ENCODE measurements at places on chromosomes 3 and 15.

DNA sequence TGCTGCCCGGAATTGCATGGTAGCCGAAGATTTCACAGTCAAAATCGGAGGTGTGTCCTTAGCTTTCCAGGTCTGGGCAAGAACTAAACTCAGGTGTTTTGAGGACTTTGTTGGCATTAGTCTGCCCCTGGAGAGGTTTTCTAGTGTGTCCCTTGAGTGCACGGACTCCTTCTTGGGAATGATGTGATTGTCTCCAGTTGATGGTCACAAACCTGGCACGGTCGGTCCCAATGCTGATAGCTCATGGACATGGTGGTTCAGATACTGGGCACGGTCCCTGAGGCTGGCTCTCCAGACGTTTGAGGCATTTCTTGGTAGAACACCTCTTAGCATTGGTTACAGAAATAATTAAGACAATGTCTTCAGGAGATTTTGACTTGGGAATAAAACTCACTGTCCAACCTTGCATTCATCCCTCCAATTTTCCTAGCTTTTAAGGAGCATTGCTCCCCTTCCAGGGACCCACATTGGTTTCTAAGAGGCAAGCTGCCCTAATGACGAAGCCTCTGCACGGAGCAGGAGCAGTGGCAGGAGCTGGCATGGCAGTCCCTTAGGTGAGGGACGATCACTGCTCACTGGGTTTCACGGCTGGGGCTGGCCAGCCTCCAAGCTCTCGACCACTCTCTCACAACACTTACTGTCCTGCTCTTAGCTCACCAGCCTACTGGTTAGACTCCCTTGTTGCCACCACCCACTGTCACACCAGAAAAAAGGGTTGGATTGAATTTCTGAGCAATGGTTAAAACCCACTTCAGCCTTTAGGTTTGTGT lies 68.1 kb downstream of the PGPEP1L start:
- DNase-seq = no peak

DNA sequence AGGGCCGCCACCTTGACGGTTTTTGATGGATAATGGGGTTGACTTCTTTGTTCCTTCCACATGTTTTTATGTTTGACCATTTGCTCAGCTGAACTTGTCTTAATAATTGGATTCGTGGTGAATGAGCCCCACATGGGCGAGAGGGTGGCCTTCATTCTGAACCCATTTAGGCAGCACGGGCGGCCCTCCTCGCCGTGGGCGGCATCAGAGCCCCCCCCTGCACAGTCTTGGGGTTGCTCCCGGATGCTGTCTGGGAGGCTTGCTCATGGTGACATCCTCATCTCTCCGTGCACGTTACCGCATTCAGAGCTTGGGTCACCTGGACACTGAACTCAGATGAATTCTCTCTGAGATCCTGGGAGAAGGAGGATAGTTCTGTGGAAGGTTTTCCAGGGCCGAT lies 172.3 kb upstream of the OSBPL11 start:
- no peak for DNase-seq

- DNase-seq = peak; percentile 52
These were observed 1.4 kb downstream of the ST6GAL1 start for GRCh38 chr3:186931532-186932280.

GRCh38 chr3:63841704-63842103 lies 21.9 kb downstream of the THOC7 start:
- DNase-seq = no peak

- DNase-seq = no peak
These were observed 74.8 kb downstream of the RPL39L start for GRCh38 chr3:187064210-187065115.

- no peak for DNase-seq
These were observed 42.3 kb upstream of the VGLL3 start for GRCh38 chr3:87033205-87033604.

DNA sequence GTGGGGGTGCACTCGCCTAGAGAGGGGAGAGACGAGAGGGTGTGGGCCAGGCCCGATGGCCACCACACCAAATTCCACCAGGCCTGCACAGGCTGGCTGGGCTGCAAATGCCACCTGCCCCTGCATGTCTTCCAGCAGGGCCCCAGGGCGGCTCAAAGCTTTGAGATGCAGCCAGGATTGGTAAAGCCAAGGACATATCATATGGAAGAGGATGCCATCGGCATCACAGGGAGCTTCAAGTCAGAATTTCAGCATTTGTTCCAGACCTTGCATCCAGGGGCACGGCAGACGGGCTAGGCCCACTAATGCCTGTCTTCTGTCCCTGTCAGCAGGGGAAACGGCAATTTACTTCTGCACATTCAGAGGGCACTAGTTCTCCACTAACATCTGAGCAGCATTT lies 97.8 kb downstream of the NUP210 start:
- DNase-seq = no peak

DNA sequence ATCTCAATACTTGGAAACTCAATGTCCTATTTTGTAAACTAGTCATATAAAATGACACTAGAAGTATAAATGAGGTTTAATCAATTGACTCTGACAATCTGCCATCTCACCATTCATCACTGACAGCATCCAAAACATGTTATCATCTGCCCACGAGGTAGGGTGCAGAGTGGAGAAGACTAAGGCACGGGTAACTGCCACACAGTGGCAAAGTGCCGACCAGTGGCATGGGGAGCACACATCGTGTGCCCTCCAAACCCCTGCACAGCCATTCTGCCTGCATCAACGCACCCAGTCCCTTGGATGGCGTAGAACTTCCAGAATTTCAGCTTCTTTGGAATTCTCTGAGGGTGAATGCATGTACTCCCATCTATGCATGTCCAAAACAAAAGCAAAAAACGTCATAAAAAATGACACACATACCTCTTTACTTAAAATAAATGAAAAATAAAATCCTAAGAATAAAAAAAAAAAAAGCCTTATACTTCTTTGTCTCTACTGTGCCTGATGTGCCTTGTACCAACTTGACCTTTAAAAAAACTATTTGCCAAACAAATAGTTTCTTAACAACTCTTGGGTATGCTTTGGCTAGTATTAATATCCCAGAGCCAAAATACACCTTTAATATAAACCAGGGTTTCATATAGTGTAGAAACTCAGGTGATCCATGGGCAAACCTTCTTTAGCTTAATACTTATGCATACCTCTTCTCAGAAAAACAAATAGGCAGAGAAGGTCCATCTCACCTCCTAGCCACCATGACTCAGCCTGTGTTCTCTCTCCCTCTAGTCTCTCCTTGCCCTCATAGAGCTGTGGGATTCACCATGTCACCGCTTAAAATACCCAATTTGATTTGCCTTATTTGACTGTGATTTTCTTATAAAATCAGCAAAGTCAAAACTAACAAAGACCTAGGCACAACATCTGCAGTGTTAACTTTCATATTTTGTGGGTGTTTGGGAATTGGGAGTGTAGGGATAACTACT lies 12.7 kb downstream of the CPOX start:
- DNase-seq = no peak

- no peak for DNase-seq
These were observed 39.8 kb upstream of the ZBTB38 start for GRCh38 chr3:141328286-141329166.

- DNase-seq = no peak
These were observed 70.2 kb downstream of the EFCAB12 start for GRCh38 chr3:129358177-129358771.

DNA sequence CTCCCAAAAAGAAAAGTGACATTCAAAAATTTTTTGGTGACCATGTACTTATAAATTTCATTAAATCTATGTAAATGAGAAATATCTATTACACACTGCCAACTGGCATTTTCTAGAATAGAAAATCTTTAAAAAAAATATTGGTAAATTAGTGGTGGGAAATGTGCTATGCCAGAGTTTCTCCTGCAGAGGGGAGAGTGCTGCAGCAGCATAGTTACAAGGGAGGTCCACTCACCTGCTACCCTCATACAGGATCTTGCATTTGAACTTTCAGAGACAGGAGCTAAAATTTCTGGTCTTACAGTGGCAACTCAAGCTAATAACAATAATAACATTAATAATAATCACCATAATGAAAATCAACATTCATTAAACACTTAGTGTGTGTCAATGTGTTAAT lies 459.6 kb downstream of the NSUN3 start:
- no peak for DNase-seq

DNA sequence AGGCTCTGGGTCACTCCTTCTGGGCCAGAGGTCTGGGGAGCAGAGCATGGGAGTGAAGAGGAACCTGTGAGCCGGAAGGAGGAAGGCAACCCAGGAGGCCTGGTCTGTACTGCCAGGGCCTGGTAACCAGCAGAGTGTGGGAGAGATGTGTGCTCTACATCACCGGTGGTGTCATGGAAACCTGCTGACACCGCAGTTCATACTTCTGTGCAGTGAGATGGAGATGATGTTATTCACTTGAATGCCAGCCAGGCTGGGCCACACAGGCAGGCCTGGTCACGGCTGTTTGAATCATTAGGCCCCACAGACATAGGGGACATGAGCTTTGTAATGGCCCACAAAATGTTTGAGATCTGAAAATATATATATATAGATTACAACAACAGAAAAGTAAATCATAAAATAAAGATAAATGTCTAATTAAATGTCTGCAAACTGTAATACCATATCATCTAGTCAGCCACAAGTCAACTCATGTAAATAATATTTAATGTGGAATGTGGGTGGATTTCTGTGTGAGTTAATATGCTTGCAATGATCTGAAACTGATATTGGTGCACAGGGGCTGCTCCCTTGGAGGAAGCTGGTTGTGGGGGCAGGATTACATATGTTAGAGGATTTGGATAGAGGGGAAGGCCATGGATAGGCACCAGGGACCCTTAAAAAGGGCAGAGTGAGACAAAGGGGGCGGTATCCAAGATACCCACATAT lies 108.5 kb upstream of the PFN2 start:
- DNase-seq = no peak

All from T-helper 17 cell (primary cell).